NCI-H526 (cell line): ENCODE measurements at places on chromosomes 12 and 14.

DNA sequence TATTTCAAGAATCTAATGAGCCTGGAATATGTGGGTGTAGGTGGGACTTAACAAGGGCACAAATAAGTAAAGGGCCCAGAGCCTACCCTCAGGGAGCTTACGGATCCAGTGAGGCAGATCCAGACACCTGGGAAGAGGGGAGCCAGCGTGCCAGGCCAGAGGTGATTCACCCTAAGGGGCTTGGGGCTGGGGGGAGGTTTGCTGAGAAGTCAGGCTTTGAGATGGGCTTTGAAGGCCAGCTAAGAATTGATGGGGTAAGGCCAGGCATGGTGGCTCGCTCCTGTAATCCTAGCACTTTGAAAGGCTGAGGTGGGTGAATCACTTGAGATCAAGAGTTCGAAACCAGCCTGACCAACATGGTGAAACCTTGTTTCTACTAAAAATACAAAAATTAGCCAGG is 695 bp upstream of the MMP19 start:
- DNase-seq: no peak

- no peak for DNase-seq
Measured at GRCh38 chr12:101743724-101744472, 4.6 kb upstream of the SYCP3 start.

DNA sequence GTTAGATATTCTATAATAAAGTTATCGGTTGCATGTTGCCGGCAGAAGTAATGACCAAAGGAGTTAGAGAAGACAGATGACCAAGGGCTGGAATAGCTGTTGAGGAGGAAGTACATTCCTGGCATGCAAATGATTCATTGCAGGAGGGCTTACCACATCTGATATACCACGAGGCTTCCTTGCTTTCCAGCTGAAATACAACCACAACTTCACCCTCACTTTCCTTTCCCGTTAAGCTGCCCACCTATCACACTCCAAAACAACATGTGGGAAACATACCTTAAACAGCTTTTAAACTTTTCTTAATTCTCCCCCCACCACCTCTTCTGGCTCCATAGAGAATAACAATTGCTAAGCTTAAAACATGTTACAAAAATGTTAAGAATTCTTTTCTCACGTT is 594.1 kb downstream of the NRXN3 start:
- DNase-seq: no peak

GRCh38 chr12:59149995-59150642 is 229.8 kb upstream of the LRIG3 start:
- DNase-seq: peak; percentile 77
